Mucosa of gallbladder (tissue), 1 donor: ENCODE measurements at places on chromosomes 2 and 18. TPM values are rescaled to one million over a fixed set of nuclear protein-coding genes. Genes with fewer than 3 reads are reported as not detected.

GRCh38 chr2:145060876-145061275, 541.0 kb upstream of the ZEB2 start:
- no peak for DNase-seq

Gene EMX1
- total RNA-seq, result 0.12 TPM

Gene EN1
- not detected for total RNA-seq

Gene SERPINB13
- total RNA-seq, result not detected

DNA sequence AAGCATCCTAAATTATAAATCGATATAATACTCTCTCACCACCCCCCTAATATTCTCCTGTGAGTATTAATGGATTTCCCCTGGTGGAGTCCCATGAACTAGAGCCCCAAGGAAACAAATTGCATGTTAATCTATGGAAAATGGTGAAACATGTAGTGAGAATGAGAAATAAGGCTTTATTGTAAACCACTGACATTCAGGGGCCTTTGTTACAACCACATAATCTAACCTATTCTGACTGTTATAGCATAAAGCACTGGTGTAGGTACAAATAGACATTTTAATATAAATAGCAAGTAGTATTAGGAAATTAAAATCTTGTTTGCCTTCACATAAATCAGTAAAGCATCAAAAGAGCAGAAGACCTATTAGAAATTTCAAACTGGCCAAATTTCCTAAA, 65.3 kb upstream of the TLK1 start:
- no peak for DNase-seq

Gene RPRM
- not detected for total RNA-seq

Gene CYP26B1
- 2.2 TPM for total RNA-seq

GRCh38 chr2:104504331-104505073, 349.4 kb upstream of the POU3F3 start:
- DNase-seq, result no peak

DNA sequence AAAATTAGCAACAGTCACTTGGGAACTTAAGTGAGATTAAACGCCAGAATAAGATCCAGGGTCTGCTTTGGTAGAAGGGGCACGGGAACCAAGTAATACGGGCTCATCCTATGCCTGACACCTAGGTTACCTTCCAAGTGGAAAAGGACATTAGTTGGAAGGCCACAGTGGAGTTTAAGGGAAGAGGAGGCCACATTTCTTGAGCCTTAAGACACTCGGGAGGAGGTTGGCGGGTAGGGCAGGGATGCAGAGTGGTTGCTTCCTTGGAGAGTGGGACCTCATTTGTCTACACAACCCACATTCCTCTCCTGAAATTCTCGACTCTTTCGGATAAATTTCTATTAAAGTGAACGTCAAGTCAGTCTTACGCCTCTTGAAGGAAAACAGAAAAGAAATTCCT, 510 bp upstream of the DNAH6 start:
- no peak for DNase-seq

DNA sequence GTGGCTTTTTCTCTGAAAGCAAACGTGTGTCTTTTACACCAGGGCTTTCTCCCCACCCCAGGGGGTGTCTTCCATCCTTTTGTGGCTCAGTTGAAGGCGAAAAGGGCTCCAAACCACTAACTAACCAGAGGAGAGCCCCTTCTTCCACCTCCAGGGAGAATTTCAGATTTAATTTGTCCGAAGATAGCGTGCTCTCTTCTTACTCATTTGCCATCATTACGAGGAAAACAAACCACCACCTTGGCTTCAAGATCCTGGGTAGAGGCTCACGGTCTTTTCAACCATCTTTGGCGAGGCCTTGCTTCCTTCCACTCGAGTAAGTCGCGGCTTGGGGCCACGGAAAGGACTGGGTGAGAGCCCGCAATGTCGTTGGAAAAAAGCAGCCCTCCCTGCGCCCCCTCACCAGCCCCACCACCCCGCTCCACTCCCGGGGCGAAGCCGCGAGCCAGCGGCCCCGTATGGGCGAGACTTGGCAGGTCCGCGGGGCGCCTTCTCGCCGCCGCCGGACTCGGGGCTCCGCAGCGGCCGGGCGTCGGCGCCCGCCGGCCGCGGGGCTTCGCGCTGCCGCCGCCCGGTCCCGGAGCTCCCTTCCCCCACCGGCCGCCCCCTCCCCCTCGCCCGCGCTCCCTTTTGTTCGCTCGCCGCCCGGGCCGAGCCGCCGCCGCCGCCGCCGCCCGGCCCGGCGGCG, 1.7 kb upstream of the ZNF532 start:
- DNase-seq, result no peak

GRCh38 chr18:49167084-49167483, 216.3 kb upstream of the SMAD7 start:
- DNase-seq, result no peak

Gene TDRD15
- total RNA-seq, result not detected

DNA sequence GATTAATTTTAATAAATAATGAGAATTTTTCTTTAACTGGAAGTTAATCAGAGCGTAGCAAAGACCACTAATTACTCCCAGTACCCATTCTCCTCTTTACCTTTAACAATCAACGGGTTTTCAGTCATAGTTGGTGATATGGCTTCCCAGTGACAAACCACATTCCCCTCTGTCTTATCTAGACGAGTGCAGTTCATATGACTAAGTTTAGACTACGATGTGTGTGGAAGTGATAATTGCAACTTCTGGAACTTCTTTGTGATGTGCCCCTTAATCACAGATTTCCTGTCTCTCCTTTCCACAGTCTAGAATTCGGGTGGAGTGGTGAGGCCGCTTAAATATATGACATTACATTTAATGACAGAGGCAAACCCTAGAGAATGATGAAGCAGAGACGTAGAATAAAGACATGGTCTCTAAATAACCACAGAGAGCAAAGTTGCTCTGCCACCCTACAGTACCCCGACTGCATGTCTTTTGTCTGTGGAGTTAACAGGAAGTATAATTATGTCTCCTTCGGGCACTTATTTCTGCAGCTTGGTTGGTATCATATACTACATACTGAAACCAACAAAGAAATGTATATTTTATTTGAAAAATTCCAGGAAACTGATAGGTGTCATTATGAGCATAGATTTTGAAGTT, 693.3 kb upstream of the CDH7 start:
- DNase-seq, result no peak
